HCT116 (cell line): ENCODE measurements at places on chromosomes 5 and 9. TPM values are rescaled to one million over a fixed set of nuclear protein-coding genes. Genes with fewer than 3 reads are reported as not detected.

DNA sequence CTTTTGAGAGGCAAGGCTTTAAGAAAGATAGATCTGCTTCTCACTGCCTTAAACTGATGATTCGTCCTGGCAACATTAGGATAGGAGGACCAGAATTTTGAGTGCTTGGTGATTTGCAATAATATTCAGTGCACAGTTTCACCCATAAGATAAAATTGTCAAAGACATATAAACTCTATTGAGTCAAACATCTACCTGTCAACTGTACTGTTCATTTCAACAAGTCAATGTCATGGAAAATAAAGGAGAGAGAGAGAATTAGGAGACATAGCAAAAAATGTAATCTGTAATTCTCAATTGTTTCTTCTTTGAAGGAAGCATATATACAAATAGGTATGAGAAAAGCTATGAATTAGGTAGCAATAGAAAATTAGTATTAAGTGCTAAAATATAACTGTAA lies 237.2 kb downstream of the CDH12 start:
- no peaks in the 10 kb centered on the region for H3K27me3 ChIP-seq
- no peak overlapping the region for H3K4me3 ChIP-seq
- no peak for DNase-seq
- no peaks in the 10 kb centered on the region for H3K36me3 ChIP-seq

GABRB2 gene
- not detected for total RNA-seq

GRCh38 chr9:130693101-130693425 lies 517 bp upstream of the EXOSC2 start:
- DNase-seq, result no peak
- H3K4me3 ChIP-seq, result peak overlapping the region; percentile 88
- H3K4me1 ChIP-seq, result peaks cover 28% of the 10 kb centered on the region
- H3K27ac ChIP-seq, result peak overlapping the region; percentile 29; the same call in 1 of the 2 replicates

LARP1 gene
- total RNA-seq, result 201 TPM

- H3K27me3 ChIP-seq, result no peaks in the 10 kb centered on the region
- H3K36me3 ChIP-seq, result no peaks in the 10 kb centered on the region
- no peak overlapping the region for H3K27ac ChIP-seq
- DNase-seq, result no peak
- no peaks in the 10 kb centered on the region for H3K4me1 ChIP-seq
- H3K4me3 ChIP-seq, result no peak overlapping the region
Measured at GRCh38 chr5:83503662-83504061, 32.1 kb downstream of the VCAN start.

- no peak overlapping the region for H3K4me3 ChIP-seq
- peaks cover 6% of the 10 kb centered on the region; the same call in 1 of the 2 replicates for H3K36me3 ChIP-seq
- H3K27ac ChIP-seq, result no peak overlapping the region
- DNase-seq, result no peak
Measured at GRCh38 chr9:113370806-113371325, 5.9 kb downstream of the HDHD3 start.

GRCh38 chr9:116094846-116095245 lies 58.7 kb upstream of the PAPPA start:
- no peak overlapping the region for H3K4me3 ChIP-seq
- no peaks in the 10 kb centered on the region for H3K4me1 ChIP-seq
- H3K27ac ChIP-seq, result no peak overlapping the region
- no peak for DNase-seq

- H3K4me3 ChIP-seq, result no peak overlapping the region
- DNase-seq, result no peak
- no peaks in the 10 kb centered on the region for H3K27me3 ChIP-seq
- no peaks in the 10 kb centered on the region for H3K4me1 ChIP-seq
Measured at GRCh38 chr9:17719053-17719452, 140.2 kb downstream of the SH3GL2 start.

DNA sequence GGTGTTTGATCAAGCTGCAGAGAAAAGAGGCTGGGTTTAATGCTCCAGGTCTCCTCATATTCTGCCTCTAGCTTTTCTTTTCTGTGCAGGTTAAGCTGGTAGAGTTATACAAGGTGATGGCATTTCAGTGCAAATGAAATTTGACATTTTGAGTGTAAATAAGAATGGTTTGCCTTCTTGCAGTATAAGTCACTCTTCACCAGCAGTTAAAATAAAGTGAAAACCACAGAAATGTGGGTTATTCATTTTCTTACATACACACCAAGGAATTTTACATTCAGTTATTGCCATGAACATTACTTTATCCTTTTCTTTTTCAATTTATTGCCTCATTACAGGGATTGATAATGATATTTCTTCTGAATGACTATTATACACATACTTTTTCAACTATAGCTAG lies 337.5 kb upstream of the PCSK5 start:
- no peaks in the 10 kb centered on the region for H3K36me3 ChIP-seq
- H3K4me1 ChIP-seq, result no peaks in the 10 kb centered on the region
- no peak for DNase-seq
- H3K27me3 ChIP-seq, result no peaks in the 10 kb centered on the region; the same call in 1 of the 2 replicates
- H3K27ac ChIP-seq, result no peak overlapping the region

- H3K4me3 ChIP-seq, result no peak overlapping the region
- H3K4me1 ChIP-seq, result peaks cover 16% of the 10 kb centered on the region
- H3K27ac ChIP-seq, result no peak overlapping the region
- H3K27me3 ChIP-seq, result no peaks in the 10 kb centered on the region
Measured at GRCh38 chr9:127163409-127163808, 41.0 kb upstream of the ANGPTL2 start.

DNA sequence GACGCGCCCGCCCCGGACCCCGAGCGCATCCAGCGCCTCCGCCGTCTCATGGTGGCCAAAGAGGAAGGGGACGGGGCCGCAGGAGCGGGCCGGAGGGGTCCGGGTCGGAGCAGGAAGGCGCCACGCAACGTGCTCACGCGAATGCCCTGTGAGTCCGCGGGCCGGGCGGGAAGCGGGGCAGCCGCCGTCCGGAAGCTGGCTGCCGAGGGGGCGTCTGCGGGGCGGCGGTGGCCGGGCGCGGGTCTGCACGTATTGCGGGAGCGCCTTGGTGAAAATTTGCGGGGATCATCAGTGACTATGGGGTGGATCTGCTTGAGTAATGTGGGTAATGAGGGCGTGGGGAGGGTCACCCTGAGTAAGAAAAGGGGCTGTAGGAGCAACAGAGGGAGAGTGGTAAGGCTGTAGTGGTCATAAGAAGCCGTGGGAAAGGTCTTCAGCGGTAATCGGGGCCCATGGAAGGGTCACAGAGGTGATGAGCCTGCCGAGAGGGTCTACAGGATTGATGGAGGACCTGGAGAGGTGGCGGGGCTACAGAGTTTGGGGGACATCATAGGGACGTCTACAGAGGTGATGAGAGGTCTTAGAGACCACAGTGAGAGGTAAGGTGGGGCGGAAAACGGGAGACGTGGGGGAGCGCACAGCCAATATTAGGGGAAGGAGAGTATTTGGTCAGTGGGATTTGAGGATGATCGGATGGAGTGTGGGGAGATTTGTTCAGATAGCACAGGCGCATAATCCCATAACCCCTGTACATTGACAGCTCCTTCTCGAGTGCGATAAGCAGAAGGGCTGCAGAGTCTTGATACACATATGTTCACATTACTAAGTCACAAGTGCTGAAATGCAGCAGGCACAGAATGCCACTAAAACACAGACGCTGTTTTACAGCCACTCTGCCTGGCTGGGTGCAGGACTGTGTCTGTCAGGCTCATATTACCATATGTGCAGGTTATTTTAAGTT lies 819 bp downstream of the LSM11 start:
- H3K4me1 ChIP-seq, result peaks cover 24% of the 10 kb centered on the region; the same call in 1 of the 2 replicates
- no peaks in the 10 kb centered on the region for H3K27me3 ChIP-seq
- DNase-seq, result no peak
- peak overlapping the region; percentile 82 for H3K4me3 ChIP-seq
- peaks cover 2% of the 10 kb centered on the region; the same call in 1 of the 2 replicates for H3K36me3 ChIP-seq

DNA sequence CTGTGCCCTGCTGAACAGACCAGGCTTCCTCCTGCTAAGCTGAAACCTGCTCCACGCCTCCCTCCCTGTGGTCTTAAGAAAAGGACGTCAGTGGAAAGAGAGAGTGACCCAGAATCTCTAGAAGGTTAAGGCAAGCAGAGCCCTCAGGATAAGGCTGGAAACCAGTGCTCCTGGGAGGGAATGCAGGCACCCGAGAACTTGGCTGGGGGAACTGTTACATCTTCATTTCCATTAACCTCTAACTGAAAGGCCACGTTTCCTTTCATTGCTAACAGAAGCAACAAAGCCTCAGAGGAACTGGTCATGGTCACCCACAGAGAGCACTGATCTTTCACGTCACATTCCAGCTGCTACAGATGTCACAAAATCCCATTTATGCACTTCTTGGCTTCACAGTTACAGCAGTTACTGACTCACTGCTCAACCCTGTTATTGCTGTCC lies 26.1 kb upstream of the AKNA start:
- H3K36me3 ChIP-seq, result no peaks in the 10 kb centered on the region
- no peaks in the 10 kb centered on the region for H3K27me3 ChIP-seq
- no peak overlapping the region for H3K4me3 ChIP-seq
- DNase-seq, result no peak
- H3K4me1 ChIP-seq, result no peaks in the 10 kb centered on the region

DNA sequence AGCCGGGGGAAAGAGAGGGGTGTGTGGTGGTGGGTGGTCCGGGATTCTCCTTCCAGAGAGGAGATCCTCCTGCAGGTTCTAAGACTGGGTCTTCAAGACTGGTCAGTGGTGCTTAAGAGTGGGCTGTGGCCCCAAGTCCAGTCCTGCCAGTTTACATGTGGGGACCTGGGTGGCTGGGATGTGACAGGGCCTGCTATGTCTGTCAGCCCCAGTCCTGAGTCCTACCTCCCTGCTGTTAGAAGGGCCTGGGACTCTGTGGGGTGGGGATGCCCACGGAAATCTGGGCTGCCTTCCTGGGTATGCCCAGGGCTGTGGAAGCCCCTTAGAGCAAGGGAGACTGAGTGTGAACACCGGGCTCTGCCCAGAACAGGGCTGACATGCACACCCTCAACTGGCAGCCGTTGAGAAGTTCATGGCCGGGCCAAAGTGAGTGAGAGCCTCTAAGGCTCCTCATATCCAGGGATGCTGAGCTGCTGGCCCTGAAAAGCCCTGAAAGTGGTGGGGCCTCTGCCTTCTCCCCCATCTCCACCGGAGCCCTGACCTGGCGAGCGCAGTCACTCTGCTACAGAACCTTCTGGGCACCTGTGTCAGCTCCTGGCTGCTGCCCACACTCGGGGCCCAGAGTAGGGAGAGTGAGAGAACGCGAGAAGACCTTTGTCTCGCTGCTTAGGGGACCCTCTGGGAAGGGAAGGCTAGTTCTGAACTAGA lies 1.7 kb downstream of the PHF2 start:
- no peak for DNase-seq
- peak overlapping the region; percentile 76 for H3K4me3 ChIP-seq
- H3K27ac ChIP-seq, result no peak overlapping the region; the same call in 1 of the 2 replicates
- peaks cover 7% of the 10 kb centered on the region; the same call in 1 of the 2 replicates for H3K4me1 ChIP-seq

DNA sequence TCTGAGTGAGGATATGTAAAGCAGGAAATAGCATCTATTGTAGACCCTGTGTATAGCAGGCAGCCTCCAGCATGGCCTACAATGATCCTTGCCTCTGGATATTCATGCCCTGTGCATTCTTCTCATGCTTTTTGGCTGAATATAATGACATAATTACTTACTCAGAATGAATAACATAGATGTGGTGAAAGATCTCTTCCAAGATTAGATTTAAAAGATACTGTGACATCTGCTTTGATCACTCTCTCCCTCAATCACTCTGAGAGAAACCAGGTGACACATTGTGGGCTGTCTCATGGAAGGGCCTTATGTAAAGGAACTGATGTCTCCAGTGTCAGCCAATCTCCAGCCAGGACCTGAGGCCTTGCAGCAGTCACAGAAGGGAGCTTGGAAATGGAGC lies 376.7 kb downstream of the DNAH5 start:
- H3K4me3 ChIP-seq, result no peak overlapping the region
- no peaks in the 10 kb centered on the region for H3K36me3 ChIP-seq
- no peak overlapping the region for H3K27ac ChIP-seq
- H3K4me1 ChIP-seq, result no peaks in the 10 kb centered on the region
- no peaks in the 10 kb centered on the region for H3K27me3 ChIP-seq
- DNase-seq, result no peak

GRCh38 chr5:31218978-31219377 lies 25.5 kb downstream of the CDH6 start:
- H3K4me3 ChIP-seq, result no peak overlapping the region
- no peaks in the 10 kb centered on the region for H3K36me3 ChIP-seq
- DNase-seq, result no peak
- H3K4me1 ChIP-seq, result no peaks in the 10 kb centered on the region

IRGM gene
- total RNA-seq, result not detected

GRCh38 chr5:78467752-78468357 lies 107.4 kb downstream of the SCAMP1 start:
- no peaks in the 10 kb centered on the region for H3K36me3 ChIP-seq
- no peaks in the 10 kb centered on the region for H3K4me1 ChIP-seq
- H3K4me3 ChIP-seq, result no peak overlapping the region

DNA sequence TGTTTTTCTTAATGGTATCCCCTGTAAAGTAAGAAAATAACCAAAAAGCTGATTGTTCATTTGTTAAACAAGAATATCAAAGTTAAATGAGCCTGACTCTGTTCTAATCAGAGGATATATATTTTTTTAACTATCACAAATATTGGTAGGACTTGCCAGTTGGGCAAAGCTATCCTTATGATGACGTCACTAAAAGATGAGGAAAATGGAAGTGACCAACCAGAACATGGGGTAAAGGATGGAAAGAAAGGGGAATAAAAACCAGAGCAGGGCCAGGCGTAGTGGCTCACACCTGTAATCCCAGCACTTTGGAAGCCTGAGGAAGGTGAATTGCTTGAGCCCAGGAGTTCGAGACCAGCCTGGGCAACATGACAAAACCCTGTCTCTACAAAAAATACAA lies 811.6 kb upstream of the DMAC1 start:
- H3K4me3 ChIP-seq, result no peak overlapping the region
- DNase-seq, result no peak
- H3K27ac ChIP-seq, result no peak overlapping the region
- no peaks in the 10 kb centered on the region for H3K27me3 ChIP-seq
- H3K36me3 ChIP-seq, result no peaks in the 10 kb centered on the region
- H3K4me1 ChIP-seq, result no peaks in the 10 kb centered on the region

- H3K4me1 ChIP-seq, result no peaks in the 10 kb centered on the region; the same call in 1 of the 2 replicates
- H3K36me3 ChIP-seq, result no peaks in the 10 kb centered on the region
- no peak for DNase-seq
- no peak overlapping the region for H3K27ac ChIP-seq
- H3K27me3 ChIP-seq, result no peaks in the 10 kb centered on the region
- H3K4me3 ChIP-seq, result no peak overlapping the region
Measured at GRCh38 chr9:107638521-107639310, 149.1 kb upstream of the KLF4 start.

DNA sequence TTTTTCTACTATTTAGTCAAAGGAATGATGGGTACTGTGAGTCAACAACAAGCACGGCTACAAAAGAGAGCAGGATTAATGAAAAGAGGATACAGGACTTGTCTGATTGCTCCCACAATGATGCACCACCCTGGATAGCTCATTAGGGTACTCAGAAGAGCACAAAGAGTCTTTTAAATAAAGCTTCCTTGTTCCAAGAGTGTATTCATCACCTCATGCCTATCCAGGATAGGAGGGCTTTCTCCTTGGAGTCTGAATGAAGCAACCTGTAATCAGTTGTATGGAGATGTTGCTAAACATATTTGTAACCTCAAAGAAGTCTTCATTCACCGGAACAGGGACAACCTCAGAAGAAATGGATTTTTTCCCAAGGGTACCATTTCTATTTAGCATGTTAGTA lies 219.5 kb upstream of the TMEM161B start:
- no peaks in the 10 kb centered on the region for H3K36me3 ChIP-seq
- no peaks in the 10 kb centered on the region for H3K27me3 ChIP-seq
- no peaks in the 10 kb centered on the region for H3K4me1 ChIP-seq
